Endodermal cell (in vitro differentiated cells): ENCODE measurements at places on chromosomes 3 and 15. TPM values are rescaled to one million over a fixed set of nuclear protein-coding genes. Genes with fewer than 3 reads are reported as not detected.

Gene LTK
- 0.35 to 0.59 TPM (median 0.44 TPM) in 3 replicates for total RNA-seq

Gene CCDC13
- total RNA-seq: 0.64 and 0.68 TPM in 2 replicates

Gene PPP2R3A
- total RNA-seq: 11.2 and 12.5 TPM in 2 replicates

Gene STRA6
- total RNA-seq: 17.7 and 18.2 TPM in 2 replicates

Gene DNAH12
- 0.68 to 2.2 TPM (median 2.0 TPM) in 3 replicates for total RNA-seq
